CMK (cell line): ENCODE measurements at places on chromosomes 6 and 20.

DNA sequence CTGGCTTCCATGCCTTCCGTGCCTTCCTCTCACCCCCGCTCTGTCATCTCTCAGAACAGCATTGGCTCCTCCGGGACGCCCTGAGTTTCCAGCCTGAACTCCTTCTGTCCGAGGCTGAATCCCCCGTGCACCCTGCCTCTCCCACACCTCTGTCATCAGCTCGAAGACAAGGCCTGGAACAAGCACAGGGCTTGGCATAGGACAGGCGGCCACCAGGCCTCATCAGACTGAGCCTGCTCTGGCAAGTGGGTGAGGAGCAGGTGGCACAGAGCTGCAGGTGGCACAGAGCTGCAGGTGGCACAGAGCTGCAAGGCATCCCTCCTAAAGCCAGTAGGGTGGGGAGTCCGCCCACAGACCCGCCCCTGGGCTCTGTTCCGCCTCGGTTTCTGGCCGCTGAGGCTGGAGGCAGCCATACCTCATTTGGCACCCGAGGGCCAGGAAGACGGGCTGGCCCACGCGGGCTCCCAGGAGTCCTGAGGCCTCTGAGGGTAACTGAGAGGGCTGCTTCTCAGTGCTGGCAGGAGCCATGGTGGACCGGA is 60.2 kb downstream of the EZR start:
- DNase-seq = no peak

DNA sequence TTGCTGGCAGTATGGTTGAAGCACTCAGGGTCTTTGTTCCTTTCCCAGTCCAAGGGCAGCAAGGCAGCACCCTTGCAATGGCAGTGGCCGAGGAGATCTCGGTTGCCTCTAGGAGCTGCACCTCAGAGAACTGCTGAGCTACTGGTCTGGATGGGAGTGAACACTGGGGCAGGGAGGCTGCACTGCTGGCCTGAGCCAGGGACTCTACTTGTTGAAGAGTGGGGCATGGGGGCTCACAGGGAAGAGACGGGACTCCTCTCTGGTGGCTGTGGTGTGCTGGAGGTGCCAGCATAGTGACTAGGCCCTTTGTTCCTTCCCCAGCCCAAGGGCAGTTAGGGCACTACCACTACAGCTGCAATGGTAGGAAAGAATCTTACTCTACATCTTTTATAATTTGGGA is 203.0 kb downstream of the ZDHHC14 start:
- no peak for DNase-seq

DNA sequence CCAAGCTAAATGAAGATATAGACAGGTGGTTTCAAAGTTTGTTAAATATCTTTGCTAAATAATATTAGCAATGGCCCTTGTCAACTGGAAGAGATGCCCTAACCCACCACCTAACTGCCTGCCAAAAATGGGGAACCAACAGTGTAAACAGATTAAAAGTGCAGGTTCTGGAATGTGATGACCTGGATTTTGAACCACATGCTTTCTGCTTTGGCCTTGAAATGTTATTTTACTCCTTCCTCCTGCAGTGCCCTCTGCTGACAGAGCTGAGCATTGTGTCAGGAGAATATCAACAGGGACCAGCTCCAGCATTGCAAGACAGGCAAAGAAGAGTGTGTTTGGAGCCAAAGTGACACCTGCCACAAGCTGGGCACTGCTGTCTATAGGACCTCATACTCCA is 226.6 kb downstream of the MYLK4 start:
- DNase-seq = no peak

DNA sequence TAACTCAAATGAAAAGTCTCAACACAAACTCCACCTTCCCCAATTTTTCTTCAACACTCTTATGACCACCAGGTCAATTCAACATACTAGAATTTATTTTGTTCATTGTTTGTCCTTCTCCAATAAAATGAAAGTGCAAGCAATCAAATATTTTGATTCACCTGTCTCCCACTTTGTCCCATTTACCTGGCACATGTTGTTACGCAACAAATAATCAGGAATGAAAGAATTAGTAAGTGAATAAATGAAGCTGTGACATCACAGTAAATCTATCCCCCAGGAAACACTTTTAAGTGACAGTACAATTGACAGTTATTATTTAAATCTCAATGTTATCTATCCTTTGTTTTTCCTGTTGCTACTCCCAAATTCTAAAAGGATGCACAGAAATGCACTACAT is 393.7 kb upstream of the OPRM1 start:
- DNase-seq = no peak

DNA sequence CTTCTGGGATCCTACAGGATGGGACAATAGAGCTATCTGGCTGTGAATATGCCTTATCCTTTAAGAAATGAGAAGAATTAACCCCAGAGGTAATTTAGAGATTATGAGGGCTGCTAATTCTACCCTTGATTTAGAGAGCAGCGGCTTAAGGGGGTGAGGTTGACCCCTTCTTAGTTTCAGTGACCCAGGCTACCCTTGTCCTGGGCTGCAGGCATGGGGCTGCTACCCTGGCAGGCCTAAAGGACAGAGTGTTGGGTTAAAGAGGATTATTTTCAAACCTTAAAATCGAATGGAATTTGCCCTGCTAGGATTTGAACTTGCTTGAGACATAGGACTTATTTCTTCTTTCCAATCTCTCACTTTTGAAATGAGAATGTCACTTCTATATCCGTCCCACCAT is 1343.4 kb downstream of the HACE1 start:
- DNase-seq = no peak

GRCh38 chr6:3782876-3783832 is 31.6 kb upstream of the PXDC1 start:
- DNase-seq = no peak

GRCh38 chr20:63501818-63502670 is 3.2 kb upstream of the EEF1A2 start:
- no peak for DNase-seq

DNA sequence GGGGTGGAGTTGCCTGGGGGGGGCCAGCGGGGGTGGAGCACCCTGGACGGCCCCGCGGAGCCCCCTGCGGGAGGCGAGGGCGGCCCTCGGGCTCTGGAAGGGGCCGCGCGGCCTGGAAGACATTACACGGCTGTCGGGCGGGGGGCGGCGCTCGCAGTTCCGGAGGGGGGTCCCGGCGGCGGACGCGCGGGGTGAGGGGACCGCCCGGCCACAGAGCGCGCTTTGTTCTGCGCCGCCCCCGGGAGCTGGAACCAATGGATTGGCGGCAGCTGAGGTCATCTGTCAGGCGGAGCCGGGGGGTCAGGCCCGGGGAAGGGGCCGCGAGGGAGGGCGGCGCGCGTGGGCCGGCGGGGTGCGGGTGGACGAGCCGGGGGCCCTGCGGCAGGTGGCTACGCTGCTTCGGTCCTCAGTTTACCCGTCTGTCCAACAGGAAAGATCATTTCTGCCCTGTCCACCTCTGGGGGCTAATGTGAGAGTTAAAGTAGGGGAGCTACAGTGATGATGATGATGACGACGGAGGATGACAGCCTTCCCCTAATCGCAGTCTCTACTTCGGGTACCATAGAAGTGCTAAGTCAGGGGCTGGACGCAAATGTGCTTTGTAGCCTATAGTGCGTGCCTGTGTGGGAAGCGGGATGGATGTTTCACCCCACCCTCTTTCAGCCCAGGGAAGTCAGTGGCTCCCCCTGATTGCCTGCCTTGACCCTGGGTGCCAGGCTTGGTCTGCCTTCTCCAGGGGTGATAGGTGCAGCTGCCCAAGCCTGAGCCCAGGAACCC is 10.4 kb downstream of the SRXN1 start:
- DNase-seq = no peak

- no peak for DNase-seq
Measured at GRCh38 chr6:31114541-31114878, at the start of gene PSORS1C1. Gene PSORS1C1, plus strand, starts transcription at chr6:31114800. Its CDS starts 14,833 bp downstream, at chr6:31129633.

- no peak for DNase-seq
Measured at GRCh38 chr20:63732118-63733095, 4.1 kb upstream of the LIME1 start.

DNA sequence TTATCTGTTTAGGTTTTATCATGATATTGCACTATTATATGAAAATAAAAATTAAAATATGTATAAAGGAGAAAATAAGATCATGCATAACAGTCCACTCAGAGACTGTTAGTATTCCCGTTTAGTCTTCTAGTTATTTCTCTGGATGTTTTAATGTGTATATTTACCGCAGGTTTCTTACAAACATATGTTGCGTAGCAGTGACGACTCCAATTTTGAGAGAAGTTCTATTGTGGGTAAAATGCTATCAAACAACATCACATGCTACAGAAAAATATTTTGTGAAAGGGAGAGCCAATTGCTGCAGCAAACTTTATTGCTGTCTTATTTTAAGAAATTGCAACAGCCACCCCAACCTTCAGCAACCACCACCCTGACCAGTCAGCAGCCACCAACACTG is 72.4 kb upstream of the NXT1 start:
- no peak for DNase-seq

DNA sequence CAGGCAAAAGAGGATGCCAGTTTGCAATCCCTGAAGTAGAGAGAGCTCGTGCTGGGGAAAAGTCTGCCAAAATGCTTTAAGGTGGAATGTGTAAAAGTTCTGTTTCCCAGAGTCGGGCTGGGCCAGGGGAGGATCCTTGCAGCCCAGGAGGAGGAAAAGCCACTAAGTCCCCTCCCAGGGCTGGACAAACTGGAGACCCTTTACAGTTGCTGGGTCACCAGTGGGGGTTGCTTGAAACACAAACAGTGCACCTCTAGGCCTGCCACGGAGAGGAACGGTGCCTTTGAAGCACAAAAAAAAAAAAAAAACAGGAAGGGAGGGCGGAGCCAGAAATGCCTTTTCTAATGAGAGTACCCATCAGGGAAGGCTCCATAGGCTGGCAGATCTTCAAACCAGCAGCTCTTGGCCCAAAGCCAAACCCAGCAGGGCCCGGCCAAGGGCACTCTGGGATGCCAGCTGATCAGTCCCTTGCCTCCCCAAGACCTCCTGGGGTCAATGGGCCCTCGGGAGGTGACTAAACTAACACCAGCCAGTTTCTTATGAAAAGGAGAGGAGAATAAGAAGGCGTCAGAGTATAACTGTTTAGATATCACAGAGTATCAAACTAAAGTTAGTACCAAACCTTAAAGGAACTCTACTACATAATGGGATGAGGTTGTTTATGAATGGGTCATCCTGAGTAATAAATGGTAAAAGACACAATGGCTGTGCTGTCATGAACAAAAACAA is 23.7 kb downstream of the HLA-A start:
- DNase-seq = peak; percentile 94

GRCh38 chr6:169885131-169885530 is 133.7 kb downstream of the ERMARD start:
- no peak for DNase-seq

GRCh38 chr6:2900821-2901644 is 2.1 kb downstream of the SERPINB9 start:
- DNase-seq = no peak

DNA sequence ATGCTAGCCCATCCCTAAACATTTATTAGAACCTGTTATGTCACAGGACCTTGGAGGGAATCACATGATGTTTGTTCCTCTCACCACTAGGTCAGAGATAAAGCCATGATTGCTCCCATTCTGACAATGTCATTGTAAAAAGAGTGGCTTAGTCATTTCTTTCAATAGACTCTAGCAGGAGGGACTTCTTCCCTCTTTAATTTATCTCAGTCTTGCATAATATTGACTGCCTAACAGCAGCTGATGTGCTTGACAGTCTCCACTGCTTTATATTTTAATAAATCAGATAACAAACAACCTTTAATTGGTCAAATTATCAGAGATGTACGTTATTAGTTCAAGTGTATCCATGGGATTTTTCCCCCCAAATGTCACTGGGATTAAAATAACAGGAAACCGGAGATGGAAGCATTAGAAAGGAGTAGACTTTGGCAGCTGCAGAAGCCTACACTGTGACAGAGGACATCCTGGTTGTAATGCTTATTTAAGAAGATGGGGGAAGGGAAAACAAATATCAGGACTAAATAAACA is 39.6 kb downstream of the LAMA4 start:
- no peak for DNase-seq

DNA sequence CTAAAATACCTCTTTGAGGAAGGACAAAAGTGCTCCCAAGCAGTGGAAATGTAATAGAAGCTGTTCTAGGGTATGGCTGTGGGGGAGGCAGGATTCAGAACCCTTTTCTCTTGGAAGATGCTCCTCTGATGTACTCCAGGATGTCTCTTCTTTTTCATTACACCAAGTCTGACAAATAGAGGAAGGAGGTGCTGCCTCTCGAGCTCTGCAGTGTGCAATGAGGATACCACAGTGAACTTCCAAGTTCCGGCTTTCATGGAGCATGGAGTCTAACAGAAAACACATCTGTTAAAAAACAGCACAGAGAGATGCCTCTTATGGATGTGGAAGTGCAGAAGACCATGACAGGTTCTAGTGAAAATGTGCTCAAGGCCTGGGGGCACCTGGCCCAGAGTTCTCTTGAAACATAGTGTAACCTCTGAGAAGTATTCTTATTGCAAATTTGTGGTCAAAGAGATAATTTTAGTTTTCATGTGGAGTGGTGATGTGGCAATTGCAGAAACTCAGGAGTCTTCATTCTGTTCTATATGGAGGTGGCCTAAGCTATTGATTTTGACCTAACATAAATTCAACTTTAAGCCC is 362.0 kb upstream of the CITED2 start:
- DNase-seq = no peak

DNA sequence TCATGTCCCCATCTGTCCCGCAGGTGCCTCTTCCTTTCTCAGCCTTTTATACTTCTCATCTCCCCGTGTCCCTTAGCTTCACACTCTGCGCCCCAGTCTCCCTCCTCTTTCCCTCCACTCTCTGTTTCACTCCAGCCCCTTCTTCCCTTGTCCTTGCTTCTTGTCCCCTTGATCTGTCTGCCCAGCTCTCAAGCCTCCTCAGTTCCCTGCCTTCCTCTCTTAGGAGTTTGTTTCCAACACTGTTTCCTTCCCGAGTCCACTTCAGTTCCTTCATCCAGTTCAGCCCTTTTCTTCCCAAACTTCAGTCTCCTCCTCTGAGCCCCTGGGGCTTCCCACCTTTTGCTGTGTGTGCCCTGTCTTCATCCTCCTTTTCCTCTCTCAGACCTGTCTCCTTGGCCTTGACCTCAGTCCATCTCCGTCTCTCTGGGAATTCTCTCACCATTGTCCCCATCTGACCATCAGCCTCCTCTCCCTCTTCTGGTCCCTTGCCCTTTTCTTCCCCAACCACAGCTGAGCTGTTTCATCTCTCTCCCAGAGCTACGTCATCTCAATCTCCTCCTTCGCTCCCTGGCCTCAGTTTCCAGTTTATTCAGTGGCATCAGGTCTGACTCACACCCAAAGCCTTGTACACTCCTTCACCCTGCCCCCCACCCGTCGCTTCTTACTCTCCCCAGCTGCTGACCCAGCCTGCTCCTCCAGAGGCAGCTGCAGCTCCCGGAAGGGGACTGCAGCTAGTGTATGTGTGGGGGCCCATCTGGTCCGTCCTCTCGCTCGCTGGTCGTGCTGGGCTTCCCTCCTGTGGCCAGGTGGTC is 2.7 kb upstream of the DDR1 start:
- no peak for DNase-seq

DNA sequence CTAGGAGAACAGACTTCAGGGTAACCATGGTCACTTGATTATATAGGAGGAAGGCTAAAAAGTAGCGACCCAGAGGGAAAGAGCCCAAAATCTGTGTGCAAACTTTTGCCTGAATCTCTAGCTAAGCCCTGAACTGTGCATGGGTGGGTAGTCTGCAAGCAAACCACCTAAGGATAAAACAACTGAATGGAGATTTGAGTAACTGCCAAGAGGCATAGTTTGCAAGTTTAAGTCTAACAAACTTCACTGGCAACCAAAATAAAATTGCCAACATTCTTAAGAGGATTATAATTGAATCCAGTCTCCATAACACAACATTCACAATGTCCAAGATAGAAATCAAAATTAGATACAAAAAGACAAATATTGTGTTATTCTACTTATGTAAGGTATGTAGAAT is 192.0 kb upstream of the PLN start:
- DNase-seq = no peak

- DNase-seq = no peak
Measured at GRCh38 chr20:53786071-53786444, 192.4 kb upstream of the ZNF217 start.

GRCh38 chr6:148217921-148218320 is 124.7 kb upstream of the SASH1 start:
- no peak for DNase-seq
